Activated CD8-positive, alpha-beta T cell treated with anti-CD3 and anti-CD28 coated beads, Interleukin-2, amount 10 ng/mL, durations not matched to agents 7 days and 5 days (primary cell): ENCODE measurements at places on chromosomes 4 and X. TPM values are rescaled to one million over a fixed set of nuclear protein-coding genes. Genes with fewer than 3 reads are reported as not detected.

ENPEP gene
- not detected for total RNA-seq

ERAS gene
- not detected for total RNA-seq

PGK1 gene
- total RNA-seq: 1,152 TPM

PUDP gene
- total RNA-seq: 16.1 TPM

LUZP4 gene
- total RNA-seq: not detected

TMSB15B gene
- 9.4 TPM for total RNA-seq

SRPK3 gene
- not detected for total RNA-seq

RELL1 gene
- total RNA-seq: 41.9 TPM

ACE2 gene
- total RNA-seq: not detected

ZNF141 gene
- total RNA-seq: 31.5 TPM

CNOT6L gene
- 107 TPM for total RNA-seq

CFAP299 gene
- not detected for total RNA-seq
